Skeletal muscle tissue (tissue), 5 donors: ENCODE measurements at places on chromosomes 2 and 18. TPM values are rescaled to one million over a fixed set of nuclear protein-coding genes. Genes with fewer than 3 reads are reported as not detected.

ABCG5 gene
- total RNA-seq, result not detected

PID1 gene
- 25.1 TPM for total RNA-seq

EXOC6B gene
- 24.5 TPM for total RNA-seq

FEV gene
- total RNA-seq, result not detected

EVX2 gene
- under 0.01 TPM for total RNA-seq

CFC1 gene
- total RNA-seq, result not detected

TMEM200C gene
- total RNA-seq, result 0.52 TPM

REG3A gene
- total RNA-seq, result not detected

CMPK2 gene
- total RNA-seq, result 4.2 TPM

C2orf66 gene
- not detected for total RNA-seq

RHBDD1 gene
- total RNA-seq, result 37.6 TPM

SPATS2L gene
- total RNA-seq, result 79.9 TPM

UPP2 gene
- total RNA-seq, result not detected

DSC3 gene
- total RNA-seq, result under 0.01 TPM

KCNS3 gene
- 12.5 TPM for total RNA-seq

DHRS9 gene
- 2.1 TPM for total RNA-seq

MYO3B gene
- under 0.01 TPM for total RNA-seq

GAD1 gene
- total RNA-seq, result 0.52 TPM

KIF5C gene
- 1.0 TPM for total RNA-seq

SIX3 gene
- not detected for total RNA-seq

DQX1 gene
- total RNA-seq, result not detected

AQP12B gene
- total RNA-seq, result not detected

ASB18 gene
- total RNA-seq, result 3.1 TPM

STAT4 gene
- 2.6 TPM for total RNA-seq

CHRNG gene
- 35.5 TPM for total RNA-seq

ANKRD53 gene
- 0.52 TPM for total RNA-seq

PSMA8 gene
- total RNA-seq, result not detected
